ENCODE measurements at places on chromosomes 7 and 10.

DNA sequence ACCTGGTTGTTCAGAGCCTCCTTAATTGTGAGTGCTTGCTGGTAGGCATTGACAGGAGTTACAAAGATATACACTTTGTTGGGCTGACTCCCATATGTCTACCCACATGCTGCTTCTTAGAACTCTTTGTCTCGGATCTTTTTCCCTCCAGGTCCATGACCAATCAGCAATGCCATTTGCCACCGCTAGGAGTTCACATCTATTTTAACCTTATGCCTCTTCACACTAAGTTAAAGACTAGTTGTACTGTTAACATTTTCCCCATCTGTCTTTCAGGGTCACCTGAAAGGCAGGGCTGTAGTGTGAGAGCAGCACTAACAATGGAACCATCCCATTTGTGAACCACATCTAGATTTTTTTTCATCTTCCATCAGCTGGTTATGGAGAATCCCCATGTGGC is 226.7 kb upstream of the NPY start:
- no peak for DNase-seq

DNA sequence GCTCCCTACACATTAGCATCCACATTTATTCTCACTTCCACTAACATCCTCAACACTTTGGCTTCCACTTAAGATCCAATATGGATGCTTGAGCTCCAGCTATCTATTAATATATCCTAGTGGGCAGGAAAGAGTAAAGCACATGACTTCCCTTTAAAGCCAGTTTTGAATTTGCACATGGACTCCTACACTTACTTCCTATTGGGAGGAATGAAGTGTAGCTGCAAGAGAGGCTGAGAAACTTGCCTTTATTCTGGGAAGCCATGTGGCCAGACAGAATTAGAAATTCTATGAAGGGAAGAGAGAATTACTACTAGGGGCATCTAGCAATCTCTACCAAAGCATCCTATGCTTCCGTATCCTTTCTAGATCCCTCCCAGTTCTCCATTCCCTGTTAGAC is 3.0 kb upstream of the TSPAN14 start:
- DNase-seq, result no peak

GRCh38 chr7:6020371-6021286 is 10.5 kb upstream of the ANKRD61 start:
- peak; percentile 55 for DNase-seq

DNA sequence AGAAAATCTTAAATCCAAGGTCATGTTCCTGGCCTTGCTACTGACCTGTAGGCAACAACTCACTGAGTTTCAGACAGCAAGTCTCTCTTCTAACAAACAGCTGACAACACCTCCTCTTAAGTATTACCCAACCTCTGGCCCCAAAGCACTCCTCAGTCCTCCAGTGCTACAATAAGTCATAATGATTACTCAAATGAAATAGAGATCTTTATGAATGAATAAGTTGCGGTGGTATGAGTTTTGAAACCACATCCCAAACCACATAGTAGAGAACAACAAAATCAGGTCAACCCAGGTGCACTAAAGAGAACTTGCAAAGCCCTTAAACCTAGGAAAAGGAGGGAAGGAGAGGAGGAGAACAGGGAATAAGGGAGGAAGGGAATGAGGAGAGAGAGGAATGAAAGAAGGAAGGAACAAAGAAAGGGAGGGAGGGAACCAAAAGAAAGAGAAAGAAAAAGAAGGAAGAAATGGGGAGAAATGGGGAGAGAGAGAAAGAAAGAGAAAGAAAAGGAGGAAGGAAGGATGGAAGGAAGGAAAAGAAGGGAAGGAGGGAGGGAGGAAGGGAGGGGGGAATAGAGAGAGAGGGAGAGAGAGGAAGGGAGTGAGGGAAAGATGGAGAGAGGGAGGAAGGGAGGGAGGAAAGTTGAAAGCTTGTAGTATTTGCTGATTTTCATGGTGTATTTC is 142.8 kb upstream of the CALCR start:
- no peak for DNase-seq

DNA sequence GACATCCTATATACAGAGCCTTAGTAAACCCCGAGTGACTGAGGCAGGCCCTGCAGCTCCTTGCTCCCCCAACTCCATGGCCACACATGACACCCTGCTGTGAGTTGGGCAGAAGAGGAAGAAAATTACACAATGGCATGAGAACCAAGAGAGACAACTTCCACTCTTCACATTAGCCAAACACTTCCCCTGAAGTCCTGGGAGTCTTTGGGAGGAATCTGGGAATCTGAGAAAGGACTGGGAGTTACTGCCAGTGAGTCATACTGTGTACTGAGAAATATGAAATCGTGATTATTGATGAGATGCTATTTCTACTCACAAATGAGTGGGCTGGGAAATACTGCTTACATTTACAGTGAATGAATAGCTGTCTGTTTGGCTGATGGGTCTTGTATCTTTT is 116.6 kb downstream of the SPAG6 start:
- no peak for DNase-seq

DNA sequence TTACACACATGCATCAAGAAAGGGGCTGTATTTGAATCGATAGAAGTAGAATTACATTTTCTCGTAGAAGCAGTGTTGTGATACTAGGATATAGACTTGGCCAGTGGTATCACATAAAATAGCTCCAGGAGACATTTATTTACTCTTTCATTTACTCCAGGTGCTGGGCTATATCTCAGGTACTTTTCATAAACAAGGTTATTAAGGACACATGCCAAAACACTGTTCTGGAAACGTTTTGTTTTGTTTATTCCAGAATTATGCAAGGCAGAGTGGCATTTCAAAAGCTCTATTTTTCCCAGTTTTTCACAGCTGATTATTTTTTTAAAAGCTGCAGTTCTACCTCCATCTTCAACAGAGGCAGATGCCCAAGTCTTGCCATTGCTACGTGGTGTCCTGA is 37.8 kb upstream of the SEC61G start:
- DNase-seq, result no peak

DNA sequence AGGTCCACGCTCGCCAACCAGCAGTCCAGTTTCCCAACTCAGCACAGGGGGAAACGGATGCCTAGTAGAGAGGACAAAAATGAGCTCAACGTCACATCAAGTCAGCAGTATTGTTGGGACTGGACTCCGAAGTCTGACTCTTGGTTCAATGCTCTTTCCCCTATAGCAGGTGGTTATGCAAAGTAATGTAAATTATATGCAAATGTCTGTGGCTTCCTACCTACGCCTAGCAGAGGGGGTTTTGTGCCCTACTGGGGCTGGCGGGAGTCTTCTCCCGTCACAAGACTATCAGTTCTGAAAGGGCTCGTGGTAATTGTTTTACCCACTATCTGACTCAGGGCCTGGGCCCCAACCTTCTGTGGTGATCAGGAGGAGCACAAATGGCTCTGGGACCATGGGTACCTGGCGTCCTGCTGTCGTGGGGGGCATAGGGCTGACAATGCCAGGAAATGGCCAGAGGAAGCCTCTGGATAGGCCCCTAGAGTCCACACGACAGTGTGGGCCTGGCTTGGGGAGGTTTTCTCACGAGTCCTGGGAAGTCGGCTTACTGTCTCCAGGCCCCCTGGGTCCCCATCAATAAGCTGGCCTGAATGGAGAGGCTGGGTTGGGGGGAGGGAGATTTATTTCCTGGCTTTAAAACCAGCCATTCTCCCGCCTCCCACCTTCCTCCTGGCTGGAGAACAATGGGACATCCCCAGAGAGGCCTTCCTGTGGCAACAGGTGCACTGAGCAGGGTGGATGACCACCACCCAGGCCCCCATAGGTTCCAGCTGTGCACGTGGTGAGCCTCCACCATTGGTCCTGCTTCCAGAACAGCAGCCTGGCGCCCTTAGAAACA is 41.8 kb downstream of the UNC5B start:
- no peak for DNase-seq

DNA sequence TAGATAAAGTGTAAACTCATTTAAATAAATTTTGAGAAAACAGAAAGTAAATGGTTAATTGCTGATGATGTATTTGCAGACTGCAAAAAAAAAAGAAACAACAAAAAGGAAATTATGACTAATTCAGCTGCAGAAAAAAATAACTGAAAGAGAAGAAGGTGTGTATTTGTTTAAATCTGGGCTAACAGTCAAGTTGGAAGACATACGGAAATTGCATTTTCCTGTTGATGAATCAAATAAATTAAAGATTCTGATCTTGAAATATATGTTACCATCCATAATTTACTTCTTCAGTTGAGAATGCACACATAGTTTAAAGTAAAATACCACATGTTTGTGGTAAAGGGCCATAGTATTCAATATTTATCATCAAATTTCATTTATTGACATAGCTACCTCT is 19.3 kb upstream of the ING3 start:
- no peak for DNase-seq

DNA sequence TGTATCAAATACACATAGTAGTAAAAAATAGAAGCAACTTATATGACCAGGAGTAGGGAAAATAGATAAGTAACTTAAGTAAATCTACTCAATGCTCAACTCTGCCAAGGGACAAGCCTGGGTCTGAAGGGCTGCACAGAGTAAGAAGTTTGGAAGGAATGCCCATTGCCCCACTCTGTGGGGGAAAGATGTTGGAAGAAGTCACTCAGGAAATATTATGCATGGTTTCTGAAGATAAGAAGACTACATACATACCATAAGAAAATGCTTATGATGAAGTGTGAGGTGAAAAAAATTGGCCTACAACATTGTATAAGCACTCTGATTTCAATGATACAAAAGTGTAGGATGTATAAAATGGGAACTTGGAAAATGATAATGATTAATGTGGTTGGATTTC is 54.0 kb downstream of the LAMB4 start:
- DNase-seq, result no peak

DNA sequence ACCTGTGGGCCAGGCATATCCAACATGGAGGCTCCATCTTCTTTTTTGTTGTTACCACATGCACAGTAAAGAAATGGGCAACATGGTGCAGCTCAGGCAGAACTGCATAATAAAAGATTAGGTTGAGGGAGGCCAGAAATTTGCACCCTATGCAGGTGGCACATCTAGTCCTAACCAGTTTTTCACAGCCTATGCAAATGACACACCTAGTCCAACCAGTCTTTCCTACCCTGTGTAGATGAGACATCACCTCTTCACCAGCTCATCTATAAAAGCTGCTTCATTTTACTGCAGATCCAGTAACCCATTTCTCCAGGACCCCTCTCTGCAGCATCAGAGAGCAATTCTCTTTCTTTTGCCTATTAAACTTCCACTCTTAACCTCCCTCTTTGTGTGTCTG is 411.0 kb upstream of the PCDH15 start:
- no peak for DNase-seq

DNA sequence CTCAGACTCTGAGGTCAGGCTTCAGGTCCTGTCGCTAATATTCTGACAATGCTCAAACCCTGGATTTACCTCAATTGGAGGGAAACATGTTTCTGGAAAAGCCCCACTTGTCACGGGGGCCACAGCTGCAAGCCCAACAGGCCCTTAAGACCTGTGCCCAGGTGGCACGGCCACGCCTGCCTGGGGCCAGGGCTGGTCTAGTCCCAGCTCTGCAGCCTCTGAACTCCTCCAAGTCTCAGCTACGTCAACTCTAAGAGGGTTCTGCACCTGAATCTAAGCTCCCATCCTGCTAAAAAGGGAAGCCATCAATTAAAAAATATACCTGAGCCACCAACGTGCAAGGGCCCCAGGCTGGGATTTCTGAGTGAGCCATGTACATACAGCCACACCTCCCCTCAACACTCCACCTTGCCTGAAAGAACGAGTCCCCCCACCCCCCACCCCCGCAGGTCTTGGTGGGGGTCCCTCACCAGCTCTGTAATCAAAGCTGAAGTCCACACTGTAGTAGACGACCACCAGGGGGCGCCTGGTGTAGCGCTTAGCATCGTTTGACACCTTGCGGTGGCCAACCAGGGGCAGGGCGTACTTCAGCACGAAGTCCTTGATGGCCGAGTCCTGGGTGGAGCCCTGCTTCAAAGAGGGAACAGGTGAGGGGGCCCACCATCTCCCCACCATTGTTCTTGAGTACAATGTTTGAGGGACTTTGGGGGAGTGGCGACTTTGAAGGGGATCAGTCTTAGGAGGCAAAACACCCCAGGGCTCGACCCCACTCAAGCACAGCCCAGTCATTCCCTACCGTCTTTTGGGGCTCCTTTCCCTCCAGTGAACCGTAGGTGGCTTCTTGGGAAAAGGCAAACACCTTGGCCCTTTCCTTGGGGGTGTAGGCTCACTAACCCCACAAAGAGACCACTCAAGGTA is 22.6 kb downstream of the PDIA4 start:
- DNase-seq, result peak; percentile 79

Measured in erythroblast (primary cell).